ENCODE measurements at places on chromosomes 12 and 14.

DNA sequence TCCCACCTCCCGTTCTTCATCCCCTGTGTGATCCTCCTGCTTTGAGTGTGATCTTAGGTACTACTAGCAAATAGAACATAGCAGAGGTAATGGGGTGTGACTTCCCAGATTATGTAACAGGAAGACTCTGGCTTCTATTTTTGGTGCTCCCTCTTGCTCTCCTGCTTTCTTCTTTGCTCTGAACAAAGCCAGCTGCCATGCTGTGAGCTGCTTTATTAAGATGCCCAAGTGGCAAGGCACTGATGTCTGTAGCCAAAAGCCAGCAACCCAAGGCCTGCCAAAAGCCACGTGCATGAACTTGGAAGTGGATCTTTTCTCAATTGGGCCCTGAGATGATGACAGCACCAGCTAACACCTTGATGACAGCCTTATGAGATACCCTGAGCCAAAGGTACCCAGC is 5.8 kb upstream of the MFAP5 start:
- no peak for DNase-seq

DNA sequence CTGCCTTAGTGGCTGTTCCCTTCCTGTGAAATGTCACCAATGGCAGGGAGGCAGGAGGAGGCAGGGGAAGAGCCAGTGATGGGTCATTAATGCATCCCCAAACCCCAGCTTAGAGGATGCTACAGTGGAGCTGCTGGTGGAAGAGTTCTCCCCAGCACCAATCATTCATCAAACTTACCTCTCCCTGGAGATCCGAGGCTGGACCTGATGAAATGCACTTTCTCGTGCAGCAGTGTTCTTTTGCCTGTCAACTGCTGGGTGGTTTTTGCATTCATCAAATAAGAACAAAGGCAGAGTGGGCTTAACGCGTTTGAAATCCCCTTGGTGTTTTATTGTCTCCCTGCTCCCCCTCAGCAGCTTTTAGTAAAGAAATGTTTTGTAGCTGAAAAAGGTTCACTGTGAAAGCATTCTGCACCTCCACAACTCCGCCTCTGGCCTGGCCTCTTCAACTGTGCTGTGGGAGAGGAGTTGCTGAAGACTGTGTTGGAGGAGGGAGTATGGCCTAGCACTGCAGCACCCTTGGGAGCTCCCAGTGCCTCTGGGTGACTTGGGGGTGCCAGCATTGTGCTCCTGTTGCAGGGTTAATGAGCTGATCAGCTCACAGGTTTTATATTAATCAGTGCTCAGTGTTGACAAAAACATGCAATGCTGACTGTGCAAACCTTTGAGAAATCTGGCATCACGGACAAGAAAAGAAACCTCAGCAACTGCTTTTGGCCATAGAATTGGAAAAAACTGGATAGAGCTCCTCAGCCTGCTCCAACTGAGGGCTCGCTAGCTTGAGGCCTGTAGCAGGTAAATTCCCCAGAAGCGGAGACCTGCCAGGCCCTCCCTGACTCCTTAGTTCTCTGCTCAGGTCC is 14.4 kb downstream of the TSPAN9 start:
- DNase-seq: no peak

DNA sequence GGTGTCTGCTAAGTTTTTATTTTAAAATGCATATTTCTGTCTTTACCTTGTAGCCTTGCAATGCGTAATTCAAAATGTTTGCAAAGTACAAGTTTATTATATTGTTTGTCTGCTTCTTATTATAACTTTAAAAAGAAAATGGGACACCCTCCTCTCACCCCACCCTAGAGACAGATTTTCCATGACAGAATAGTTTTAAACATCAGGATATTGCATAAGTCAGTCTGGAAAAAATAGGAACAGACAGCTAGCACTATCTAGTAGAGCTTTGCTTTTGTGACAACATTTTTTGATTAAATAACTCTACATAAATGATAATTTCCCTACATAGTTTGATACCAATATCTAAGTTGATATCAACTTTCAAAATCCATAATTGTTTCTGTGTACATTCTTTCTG is 71.3 kb downstream of the PDE3A start:
- no peak for DNase-seq

DNA sequence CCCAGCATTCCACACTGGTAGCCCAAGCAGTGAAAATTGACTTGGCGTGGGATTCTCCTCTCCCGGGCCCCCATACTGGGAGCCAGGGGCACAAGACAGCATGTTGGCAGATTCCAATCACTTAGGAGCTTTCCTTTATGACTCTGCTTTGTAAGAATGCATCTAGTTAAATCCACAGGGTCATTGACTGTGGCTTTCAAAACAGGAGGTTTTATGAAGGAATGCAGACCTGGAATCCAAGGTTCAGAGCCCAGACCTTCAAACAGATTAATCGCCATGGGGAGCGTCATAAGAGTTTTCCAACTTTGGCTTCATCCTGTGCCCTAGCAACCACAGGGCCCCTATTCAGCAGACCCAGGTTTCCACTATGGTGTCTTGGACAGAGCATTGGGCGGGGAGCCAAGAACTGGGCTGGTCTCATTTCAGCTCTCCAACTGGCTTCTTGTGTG is 76.4 kb upstream of the RMST start:
- no peak for DNase-seq

GRCh38 chr12:5963515-5963914 is 18.5 kb upstream of the ANO2 start:
- DNase-seq: no peak

DNA sequence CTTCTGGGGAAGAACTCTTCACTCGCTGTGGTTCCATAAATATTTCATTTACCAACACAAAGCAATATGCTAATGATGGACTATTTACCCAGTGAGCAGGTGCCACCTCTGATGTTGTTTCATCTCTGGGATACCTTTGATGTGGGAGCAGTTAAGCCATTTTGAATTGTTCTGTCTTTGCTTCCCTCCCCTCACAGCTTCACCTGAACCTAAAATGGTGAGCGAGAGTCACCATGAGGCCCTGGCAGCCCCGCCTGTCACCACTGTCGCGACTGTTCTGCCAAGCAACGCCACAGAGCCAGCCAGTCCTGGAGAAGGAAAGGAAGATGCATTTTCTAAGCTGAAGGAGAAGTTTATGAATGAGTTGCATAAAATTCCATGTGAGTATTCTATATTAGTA is 352.7 kb downstream of the SYT1 start:
- no peak for DNase-seq

- no peak for DNase-seq
These were observed 212.5 kb downstream of the CHST11 start for GRCh38 chr12:104669089-104669721.

GRCh38 chr14:90568405-90568804 is 171.6 kb downstream of the CALM1 start:
- no peak for DNase-seq

- no peak for DNase-seq
These were observed 74.5 kb downstream of the FERMT2 start for GRCh38 chr14:52876311-52876710.

- DNase-seq: no peak
These were observed 7.9 kb downstream of the IFFO1 start for GRCh38 chr12:6547987-6548386.

GRCh38 chr14:36784541-36784940 is 122.9 kb downstream of the PAX9 start:
- DNase-seq: no peak

DNA sequence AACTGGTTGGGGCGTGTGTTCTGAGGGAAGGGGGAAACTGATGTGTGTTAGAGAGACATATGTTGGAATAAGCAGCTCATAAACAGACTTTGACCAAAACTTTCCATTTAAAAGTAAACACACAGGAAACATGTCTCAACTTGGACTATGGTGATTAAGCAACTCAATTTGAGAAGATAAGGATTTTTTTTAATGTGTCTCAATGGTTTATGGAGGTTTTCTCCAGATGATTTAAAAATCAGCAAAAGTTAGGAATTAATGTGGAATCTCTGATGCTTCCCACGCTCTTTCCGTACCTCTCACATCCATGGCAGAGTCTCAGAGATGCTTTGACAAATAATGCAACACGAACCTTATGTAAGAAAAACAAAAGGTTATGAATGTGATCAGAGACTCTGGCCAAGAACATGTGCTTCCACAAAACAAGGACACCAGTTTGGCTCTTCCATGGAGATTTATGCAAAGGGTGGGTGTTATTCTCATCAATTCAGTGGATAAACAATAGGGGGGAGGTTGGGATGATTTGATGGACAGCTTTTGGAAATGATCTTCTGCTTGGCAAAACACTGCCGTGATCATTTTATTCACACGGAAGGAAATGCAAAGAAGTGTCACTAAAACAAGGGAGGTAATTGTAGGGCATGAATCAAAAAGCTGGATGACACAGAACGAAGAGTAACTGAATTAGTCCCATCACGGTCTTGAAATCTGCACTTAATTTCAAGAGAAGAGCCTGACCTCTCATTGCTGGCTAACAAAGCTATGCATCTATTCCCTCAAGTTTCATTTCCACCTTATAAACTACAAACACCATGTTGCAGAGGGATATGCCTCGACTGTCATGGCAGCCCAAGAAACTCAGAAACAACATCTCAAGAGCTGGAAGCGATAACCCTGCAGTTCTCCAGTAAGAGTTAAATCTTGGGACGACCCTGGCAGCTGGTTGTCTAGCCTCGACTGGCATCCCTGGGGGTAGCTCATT is 76.5 kb downstream of the FOXN3 start:
- DNase-seq: no peak

DNA sequence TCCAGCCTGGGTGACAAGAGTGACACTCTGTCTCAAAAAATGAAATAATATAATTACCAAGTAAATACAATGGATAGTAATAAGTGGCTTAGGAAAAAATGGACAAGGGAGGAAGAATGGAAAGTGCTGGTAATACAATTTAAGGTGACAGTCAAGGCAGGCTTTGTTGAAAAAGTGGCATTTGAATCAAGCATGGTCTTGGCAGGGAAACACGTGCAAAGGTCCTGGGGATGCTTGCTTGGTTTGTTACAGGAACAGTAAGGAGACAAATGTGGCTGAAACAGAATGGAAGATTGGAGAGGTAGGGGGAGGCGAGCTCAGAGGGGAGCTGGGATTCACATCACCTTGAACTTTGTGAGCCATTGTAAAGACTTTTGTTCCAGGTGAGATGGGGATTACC is 153.2 kb downstream of the TMEM132C start:
- DNase-seq: no peak

Data from GM10248 (cell line).